ENCODE measurements at places on chromosomes 7 and 10.

- DNase-seq: no peak
Observed at GRCh38 chr10:93296151-93296550, 186.0 kb downstream of the MYOF start.

DNA sequence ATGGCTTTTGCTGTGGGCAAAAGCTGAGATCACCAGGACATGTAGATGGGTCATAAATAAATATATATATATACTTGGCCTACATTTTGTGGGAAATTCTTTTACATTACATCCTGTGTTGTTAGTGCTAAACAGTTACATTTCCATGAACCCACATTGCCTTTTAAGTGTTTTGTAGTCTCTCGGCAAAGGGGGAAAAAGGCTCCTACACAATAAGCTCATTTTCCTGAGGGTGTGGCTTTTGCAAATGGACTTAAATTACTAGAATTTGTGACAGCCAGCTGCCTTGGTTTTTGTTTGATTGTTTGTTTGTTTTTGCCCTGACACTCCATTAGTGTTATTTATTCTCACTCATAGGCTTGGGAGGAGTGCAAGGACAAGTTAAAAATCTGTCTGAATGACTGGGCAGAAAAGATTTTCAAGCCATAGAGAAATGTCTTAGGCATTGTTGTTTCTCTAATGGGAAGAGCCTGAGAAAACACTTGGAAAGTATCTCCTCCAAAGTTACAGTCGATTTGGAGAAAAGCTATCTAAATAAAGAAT lies 128.8 kb downstream of the DGKB start:
- DNase-seq: no peak

DNA sequence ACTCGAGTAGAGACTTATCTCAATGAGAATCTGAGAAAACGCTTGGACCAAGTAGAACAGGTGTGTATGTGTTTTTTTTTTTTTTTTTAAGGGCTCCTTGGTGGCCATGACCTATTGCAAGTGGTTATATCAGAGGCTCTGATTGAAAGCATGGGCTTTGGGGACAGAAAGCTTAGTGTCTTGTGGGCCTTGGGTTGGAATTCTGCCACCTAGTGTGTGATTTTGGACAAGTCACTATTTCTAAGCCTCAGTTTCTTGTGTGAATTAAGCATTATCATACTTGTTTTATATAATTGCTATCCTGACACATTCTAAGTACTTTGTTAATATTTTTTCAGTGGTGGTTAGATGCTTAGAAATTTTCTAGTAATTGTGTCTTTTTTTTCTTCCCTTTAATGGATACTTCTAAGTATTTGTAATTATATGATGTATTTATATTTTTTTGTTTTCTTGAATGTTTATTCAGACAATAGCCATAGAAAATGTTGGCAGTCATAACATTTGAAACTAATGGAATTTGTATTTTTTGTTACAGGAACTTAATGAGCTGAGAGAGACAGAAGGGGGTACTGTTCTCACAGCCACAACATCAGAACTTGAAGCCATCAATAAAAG lies 33.1 kb downstream of the SMC3 start:
- no peak for DNase-seq

DNA sequence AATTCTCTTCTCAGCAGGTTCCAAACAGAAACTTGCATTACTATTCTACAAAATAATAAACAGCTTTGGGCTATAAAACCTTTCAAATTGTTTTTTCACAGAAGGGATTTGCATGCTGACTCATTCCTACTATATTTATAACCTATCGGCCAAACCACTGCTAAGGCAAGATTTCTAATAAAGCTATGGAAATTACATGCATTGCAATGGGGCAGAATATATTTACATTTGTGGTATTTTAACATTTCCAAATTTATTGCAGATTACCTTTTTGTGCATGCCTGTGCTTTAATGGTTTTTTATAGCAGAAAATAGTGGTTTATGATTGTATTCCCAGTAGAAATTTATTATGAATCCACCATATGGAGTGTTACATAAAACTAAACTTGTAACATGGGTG lies 69.0 kb upstream of the NPVF start:
- no peak for DNase-seq

DNA sequence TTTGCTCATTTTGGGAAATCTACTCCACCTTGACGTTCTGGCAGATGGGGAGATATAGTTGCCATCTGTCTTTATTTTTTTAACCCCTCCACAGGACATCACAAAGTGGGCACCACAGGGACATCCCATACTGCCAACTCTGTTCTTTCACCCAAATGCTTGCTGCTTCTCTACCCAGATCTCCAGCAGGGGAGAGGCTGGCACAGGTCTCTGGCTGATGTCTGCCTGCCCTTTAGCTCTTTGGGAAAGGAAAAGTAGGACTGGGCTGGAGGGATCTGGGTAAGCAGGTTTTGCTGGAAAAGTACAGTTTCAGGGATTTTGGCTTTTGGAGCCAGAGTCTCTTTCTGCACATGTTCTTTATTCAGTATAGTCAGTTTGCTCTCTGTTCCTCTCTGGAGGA lies 156.7 kb downstream of the ANLN start:
- no peak for DNase-seq

DNA sequence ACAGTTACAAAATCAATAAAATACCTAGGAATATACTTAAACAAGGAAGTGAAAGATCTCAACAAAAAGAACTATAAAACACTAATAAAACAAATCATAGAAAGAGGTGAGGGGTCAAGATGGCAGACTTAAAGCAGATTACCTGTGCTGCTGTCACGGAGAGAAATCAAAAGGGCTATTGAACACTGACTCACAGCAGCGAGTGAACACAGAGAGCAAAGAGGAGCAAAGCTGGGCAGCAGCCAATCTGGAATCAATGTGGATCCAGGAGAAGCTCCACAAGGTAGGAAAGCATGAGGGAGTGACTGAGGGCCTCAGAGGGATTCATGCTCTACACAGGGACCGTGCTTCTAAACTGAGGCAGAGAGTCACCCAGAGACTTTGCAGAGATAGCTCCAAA lies 562.0 kb upstream of the SEMA3D start:
- no peak for DNase-seq

GRCh38 chr10:102352066-102352715 lies 43.3 kb upstream of the NFKB2 start:
- DNase-seq: no peak

DNA sequence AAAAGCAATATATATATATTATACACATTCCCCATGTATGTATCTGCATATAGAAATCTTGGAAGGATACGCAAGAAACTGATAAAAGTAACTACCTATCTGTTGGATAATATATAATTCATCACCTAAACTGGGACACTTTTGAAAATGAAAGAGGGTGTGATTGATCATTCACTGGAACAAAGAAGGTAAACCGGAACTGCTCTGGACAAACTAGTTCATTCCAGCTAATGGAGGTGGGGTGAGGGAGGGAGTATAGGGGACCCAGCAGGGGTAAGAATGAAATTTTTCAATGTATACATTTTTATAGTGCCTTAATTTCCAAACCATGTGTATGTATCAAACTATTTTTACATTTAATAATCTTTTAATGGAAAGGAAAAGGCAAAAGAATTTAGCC lies 25.6 kb downstream of the SORBS1 start:
- no peak for DNase-seq

DNA sequence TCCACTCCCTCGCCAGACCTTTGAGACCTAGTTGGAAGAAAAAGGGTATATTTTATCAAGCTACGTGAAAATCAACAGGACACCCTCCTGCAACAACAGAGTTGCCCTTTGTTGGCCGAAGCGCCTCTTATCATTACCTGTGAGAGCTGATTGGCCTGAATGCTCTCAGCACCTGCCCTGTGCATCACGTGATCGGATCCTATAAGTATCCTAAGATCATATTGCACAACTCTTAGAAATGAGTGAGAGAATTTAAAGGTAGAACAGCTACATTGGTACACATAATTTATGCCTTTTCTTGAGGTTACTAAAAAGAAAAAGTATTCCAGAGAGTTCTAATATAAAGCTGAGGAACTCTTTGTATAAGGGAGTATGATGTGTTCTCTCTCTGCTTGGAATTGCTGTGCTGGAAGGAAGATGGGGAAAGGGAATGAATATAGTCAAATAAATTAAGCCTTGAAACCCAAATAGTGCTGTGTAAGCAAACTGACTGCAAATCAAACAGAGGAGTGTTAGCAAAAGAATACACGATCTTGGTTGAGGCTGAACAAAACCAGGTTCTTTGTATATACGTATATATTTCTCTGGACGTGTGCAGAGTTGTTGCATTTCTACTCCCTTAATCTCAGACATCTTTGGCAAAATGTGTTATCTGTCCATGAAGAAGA lies 69.3 kb downstream of the LRRC4 start:
- DNase-seq: no peak

DNA sequence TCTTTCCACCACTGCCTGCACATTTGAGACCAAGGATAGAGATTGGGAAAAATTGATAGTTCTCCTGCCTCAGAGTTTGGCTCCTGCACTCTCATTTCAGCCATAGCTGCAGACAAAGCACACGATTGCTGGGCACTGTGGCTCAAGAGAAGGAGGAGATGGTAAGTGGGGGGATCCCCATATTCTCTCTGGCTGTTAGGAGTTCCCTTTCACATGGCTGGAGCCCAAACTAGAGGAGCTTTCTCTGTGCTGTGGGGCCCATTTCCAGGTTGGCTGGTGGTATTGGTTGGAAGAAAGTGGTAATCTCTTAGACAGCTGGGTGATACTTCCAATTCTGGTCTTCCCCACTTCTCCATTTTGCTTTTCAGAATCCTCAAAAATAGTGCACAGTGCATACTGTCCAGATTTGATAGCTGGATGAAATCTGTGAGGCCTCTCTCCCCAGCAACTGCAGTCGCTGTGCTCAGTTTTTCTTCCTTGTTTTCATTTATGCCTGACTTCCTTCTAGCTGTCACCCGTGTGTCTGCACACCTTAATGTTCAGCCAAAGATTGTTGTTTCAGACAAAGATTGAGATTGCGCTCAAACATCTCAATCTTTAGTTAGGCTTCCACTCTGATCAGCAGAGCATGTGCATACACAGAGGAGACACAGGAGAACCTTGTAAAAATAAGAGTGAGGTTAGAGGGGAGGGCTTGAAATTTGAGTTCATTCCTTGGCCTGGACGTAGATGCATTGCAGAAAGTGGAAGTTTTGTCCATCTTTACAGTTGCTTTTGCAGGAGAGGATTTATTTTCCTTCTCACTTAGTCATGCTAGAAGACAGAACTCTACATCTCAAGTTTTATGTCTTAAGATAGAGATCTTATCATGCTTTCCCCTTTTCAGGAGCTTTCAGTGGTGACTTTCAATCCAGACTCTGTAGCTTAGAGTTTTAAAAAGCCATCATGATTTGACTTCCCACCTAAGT lies 28.6 kb downstream of the RABGEF1 start:
- no peak for DNase-seq

DNA sequence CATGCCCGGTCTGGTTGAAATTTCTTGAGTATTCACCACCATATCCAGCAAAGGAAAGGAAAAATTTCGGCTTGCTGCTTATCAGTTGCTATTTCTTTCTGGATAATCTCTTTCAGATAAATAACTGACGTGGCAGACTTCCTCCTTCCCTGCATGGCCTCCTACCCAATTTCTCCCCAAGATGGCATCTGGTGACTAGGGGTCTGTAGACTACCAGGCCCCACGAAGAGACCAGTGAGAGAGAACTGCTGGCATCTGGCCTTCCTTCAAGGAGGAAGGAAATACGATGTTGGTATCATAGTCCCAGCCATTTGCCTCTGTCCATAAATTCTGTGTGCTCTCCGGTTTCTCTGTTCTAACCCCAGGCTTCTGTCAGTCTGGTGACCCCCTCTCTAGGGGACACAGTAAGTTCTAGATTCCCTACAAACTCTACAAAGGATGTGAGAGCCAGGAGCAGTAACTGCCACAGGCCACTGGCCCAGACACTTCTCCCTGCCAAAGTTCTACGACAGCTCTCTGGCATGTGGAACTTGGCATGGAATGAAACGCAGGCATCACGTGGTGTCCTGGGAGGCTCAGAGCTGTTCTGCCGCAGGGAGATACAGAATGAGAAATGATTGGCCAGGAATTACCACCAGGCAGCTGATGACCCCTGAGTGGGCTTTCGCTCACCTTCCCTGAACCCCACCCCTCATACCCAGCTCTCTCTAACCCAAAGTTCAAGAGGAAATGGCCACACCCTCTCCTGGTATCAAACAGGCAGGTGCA lies 30.0 kb upstream of the MSRB2 start:
- DNase-seq: no peak

GRCh38 chr10:5233324-5233723 lies 36.7 kb downstream of the AKR1C4 start:
- DNase-seq: no peak

DNA sequence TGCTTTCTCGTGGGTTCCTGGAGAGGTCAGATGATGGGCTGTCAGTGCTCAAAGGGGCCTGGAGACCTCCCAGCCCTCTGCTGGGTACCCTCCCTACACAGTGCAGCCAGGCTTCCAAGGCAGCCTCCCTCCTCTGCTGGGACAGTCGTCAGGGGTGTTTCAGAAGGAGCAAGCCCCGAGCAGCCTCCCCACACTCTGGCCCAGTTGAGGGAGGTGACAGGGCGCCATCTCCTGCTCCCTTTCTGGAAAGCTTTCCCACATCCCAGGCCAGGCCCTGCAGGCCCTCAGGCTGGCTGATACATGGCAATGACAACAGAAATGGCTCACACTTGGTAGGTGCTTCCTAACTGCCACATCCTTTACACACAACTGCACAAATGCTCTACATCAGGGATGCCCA lies 32.1 kb downstream of the KCNMA1 start:
- no peak for DNase-seq

- no peak for DNase-seq
Observed at GRCh38 chr7:22683379-22683778, 43.6 kb upstream of the IL6 start.

GRCh38 chr10:112168733-112169132 lies 14.8 kb downstream of the GPAM start:
- DNase-seq: no peak
